ENCODE measurements at places on chromosomes 2 and 18.

DNA sequence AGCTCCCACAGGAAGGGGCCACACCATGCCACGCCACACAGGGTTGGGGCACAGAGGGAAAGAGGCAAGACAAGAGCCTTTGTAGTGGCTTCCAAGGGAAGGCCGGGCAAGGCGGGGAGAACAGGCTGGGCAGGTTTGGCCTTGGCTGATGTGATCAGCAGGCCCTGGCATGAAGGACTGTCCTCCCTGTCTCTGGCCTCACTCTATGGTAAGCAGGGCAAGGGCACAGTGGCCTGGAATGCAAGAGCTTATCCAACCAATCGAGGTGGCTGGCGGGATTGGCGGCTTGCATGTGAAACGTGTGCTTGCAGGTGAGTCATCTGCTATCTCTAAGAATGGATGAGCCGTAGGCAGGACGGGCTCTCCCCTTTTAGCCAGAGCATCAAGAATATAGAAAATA is 6.4 kb upstream of the ATP9B start:
- no peak for DNase-seq

DNA sequence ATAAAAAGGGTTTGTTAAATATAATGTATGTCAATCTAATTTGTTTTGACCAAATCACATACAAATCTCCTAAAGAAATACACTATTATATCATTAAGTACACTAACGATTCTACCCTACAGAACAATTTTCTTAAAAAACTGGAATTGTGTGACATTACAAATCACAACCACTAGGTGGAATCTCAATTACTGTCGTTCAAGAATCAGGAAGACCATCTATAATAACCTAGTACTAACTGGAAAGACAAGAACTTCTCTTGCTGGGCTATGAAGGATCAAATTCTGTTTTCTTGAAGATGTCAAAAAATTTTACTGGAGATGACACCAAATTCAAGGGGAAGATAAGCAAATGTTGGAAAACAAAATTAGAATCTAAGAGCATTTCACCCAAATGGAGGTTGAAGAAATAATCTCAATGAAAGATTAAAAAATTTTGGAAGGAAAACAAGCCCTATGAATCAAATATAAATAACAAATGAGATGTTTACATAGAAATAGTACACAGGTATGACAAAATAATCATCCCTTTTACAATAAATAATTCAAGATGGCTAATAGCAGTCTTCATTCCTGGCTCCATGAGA is 110.9 kb downstream of the STK39 start:
- no peak for DNase-seq

- DNase-seq = no peak
These were observed 46.3 kb downstream of the LTBP1 start for GRCh38 chr2:32993005-32993539.

DNA sequence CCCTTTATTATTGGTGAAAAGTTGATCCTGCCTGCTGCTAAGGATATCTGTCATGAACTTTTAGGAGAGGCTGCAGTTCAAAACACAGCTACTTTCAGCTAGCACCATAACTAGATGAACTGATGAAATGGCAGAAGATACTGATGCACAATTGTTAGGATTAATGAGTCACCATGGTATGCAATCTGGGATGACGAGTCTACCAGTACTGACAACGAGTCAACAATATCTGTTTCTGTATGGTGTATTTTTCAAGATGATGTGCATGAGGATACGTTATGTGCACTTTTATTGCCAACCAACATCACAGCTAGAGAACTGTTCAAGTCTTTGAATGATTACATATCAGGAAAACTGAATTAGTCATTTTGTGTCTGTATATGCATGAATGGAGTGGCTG is 68.7 kb downstream of the NETO1 start:
- DNase-seq = no peak

DNA sequence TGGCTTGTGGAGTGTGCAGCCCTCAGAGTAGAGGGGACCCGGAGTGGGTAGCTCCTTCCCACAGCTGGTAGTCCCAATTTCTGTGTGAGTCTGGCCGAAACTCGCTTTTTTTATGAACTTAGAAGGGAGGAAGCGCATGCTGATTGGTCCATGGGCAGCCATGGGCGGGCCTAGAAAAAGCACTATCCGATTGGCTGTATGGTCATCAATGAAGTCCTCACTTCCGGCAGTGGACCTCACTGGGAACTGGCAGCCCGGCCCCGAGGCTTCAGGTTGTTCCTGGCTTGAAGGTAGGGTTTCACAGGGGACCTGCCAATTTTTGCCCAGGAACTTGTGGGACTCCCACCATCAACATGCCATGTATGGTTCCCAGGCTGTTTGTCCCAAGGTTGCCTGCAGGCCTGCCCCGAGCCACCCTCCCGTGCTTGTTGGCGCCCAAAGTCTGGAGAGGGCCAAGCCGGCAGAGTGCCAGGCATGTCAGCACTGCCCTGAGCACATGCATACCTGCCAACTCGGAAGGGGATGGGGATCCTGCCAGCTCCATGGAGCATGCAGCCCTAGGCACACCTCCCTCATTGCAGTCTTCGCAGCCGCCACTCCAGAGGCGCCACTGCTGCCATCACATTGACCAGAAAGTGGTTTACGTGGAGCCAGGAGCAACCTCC is 98.5 kb downstream of the ATP9B start:
- DNase-seq = no peak

GRCh38 chr2:204947405-204947804 is 402.1 kb downstream of the PARD3B start:
- no peak for DNase-seq

- no peak for DNase-seq
These were observed 245.2 kb upstream of the GULP1 start for GRCh38 chr2:188046437-188046836.

- no peak for DNase-seq
These were observed 378.2 kb downstream of the STK39 start for GRCh38 chr2:167869200-167869599.

DNA sequence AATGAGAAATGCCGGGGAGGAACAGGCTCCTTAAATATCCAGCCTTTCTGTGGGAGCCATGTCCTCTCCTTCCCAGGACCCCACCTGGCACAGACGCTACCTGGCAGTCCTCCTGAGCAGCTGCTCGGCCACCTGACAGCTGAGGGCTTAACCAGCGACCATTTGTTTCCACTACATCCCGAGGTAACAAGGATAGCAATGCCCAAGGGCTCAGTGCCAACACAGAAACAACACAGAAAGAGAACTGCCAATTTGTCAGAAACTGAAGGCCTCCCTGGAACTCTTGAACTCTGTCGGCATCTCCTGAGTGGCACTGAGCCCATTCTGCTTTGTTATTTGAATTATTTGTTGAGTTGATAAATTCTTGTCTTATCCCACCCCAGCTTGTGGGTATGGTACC is 122.2 kb upstream of the ARHGAP28 start:
- DNase-seq = no peak

GRCh38 chr2:203412546-203413331 is 84.5 kb downstream of the ABI2 start:
- no peak for DNase-seq

- DNase-seq = no peak
These were observed 276.7 kb downstream of the CALCRL start for GRCh38 chr2:187171318-187171717.

- no peak for DNase-seq
These were observed 142.8 kb upstream of the ID2 start for GRCh38 chr2:8538931-8539621.

GRCh38 chr2:136000502-136000901 is 15.1 kb upstream of the DARS1 start:
- DNase-seq = no peak

- DNase-seq = no peak
These were observed 129.4 kb upstream of the MAPRE2 start for GRCh38 chr18:34911661-34912384.

- no peak for DNase-seq
These were observed 261.8 kb upstream of the FANCL start for GRCh38 chr2:58502931-58503330.

DNA sequence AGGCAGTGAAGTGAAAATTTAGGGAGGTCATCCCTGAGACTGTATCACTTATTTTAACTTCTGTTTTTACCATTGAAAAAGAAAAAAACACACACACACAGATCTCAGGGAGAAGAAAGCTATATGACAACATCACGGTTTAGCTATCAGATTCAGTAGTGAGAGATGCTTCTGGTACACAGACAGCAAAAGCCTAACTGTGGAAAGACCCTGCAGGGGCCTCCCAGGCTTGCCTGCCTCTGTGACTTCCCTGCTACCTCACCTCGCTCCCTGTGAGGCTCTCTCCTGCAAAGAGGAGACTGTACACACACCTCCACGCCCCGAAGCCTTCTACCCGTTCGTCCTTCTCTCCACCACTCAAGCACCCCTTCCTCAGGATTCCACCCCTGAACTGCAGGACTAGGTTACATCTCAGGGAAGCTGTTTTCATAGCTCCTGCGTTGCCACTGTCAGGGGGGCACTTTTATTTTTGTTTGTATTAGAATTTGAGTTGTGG is 86.3 kb downstream of the EPB41L3 start:
- DNase-seq = no peak

GRCh38 chr2:122333932-122334331 is 578.5 kb downstream of the TSN start:
- no peak for DNase-seq

GRCh38 chr2:102101097-102101848 is 41.3 kb upstream of the IL1R1 start:
- no peak for DNase-seq

DNA sequence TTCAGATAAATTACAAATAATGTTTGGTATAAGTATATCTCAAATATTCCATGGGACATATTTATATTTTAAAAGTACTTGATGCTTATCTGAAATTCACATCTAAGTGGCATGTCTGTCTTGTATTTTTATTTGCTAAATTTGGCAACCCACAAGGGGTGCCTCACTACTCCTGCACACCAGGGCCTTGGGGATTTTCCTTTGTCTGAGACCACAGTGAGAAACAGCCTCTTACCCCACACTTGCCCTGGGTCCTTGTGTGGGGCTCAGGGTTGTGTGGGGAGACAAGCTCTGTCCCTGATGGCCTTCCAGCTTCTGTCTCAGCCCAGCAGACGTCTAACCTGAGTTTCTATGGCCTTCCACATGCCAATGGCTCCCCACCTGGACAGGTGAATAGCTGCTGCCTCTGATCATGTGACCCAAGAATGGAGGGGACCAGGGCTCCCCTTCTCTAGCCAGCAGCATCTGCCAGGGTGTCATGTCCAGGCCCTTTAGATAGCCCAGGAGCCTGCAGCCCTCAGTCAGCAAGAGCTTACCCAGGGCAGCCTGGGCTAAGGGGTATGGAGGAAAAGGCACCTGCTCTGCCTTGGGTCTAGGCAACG is 49.5 kb upstream of the MRPL33 start:
- DNase-seq = no peak

- DNase-seq = no peak
These were observed 24.8 kb downstream of the GALM start for GRCh38 chr2:38690499-38691420.

- DNase-seq = no peak
These were observed 298.3 kb downstream of the TDRD15 start for GRCh38 chr2:21422050-21422449.

- DNase-seq = no peak
These were observed 135.0 kb upstream of the TTC39C start for GRCh38 chr18:23879544-23879943.

DNA sequence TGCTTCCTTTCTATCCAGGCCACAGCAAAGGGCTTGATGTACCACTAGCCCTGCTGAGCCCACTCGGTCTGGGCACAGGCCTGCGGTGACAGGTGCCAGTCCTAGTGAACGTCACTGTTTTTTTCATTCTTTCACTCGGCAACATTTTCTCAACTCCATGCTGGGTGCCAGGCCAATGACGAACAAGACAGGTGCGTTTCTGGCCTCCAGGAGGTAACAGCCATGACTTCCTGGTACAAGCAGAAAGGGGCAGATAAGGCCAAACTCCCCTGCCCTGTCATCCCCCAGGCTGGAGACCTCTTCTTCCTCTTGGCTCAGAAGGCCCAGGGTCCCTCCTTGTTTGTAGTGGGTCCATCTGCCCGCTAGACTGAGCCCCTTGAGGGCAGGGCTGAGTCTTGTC is 55.7 kb upstream of the OTOF start:
- no peak for DNase-seq

- DNase-seq = no peak
These were observed 97.1 kb downstream of the MGAT5 start for GRCh38 chr2:134351016-134351415.

DNA sequence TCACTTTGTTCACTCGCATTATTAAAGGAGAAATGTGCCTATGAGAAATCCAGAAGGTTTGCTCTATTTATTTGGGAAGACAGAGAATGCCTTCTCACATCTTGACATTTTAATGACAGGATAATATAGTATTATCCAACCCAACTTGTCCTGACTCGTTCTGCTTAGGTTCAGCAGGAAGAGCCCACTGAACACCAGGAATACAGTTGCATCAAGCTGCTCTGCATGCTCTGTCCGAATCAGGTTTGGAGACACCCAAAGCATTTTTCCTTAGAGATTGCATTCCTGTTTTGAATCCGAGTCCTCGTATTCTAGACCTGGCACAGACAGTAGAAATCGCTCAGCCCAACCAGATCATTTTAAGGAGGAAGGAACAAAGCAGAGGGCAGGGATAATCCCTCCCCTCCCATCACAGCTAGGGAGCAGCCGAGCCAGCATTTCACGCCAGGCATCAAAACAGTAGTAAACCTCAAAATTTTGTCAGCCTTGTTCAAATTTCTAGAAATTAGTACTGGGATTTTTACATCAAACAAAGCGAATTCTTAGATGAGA is 837.4 kb upstream of the ID2 start:
- DNase-seq = no peak

DNA sequence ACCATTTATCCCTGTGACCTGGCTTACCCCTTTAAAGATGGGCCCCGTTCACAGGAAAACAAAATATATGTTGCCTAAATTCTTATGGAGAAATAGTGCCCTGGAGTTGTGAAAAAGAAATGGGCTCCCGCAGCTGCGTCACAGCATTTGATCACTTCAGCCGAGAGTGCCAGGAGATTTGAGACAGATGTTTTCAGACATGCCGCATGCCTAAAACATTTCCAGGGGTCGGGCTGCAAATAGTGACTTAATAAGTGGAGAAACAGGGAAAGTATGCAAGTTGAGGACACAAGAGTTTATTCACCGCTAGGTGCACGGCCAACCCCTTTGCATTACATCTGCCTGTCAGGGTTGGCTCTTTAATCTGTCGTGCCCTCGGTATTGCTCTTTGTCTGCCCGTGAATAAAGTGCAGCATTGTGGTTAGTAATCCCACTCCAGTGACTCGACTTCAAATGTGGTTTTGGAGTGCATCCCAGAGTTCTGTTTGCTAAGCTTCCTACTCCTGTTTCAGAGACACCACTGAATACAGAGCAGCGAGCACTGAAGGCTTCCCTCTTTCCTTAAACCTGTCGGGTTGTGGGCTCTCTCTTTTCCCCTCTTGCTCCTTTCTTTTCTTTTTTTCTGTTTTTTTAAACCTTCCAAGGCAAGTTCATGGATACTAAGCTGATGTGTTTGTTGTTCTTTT is 187.5 kb downstream of the LTBP1 start:
- DNase-seq = no peak

Measured in NCI-H774 (cell line).